ENCODE measurements at places on chromosomes 5 and 9.

GRCh38 chr5:180604271-180604670 is 13.0 kb upstream of the SCGB3A1 start:
- no peak for DNase-seq

DNA sequence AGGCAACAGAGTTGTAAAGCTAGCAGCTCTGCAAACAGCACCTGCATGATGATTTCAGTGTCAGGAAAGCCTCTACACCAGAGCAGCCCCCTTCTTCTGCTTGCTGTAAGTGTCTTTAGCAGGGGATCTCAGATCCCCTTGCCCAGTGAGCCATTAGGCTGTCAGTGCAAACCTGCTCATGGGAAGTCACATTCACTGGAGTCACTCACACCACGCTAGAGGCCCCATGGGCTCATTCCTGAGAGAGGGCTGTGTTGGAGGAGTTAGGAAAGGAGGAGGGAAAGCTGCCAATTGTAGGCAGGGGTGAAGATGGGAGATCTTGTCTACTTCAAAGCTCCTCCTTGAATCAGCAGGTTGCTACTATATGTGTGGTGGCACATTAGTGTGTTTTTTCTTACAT is 275.2 kb downstream of the SMARCA2 start:
- DNase-seq: no peak

GRCh38 chr9:19298436-19299000 is 68.0 kb downstream of the DENND4C start:
- no peak for DNase-seq

- no peak for DNase-seq
Observed at GRCh38 chr5:58503390-58504046, 12.3 kb downstream of the GAPT start.

DNA sequence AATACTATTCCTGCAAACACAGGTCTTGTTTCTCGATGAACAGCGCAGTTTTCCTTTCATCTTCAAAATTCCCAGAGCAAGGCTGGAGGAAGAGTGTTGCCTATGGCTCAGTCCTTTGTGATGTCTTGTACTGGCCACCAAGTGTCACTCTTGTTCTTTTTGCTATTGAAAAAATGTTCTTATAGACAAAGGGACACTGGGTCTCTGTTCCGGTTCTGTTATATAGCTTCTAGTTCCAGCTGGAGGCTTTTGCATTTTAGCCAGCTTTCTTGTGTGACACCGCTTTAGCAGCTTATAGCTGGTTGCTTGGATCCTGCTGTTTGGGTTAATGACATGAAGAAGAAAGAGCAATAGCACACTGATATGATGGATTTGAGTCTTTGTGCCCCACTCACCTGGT is 343.7 kb upstream of the KCNN2 start:
- DNase-seq: no peak

DNA sequence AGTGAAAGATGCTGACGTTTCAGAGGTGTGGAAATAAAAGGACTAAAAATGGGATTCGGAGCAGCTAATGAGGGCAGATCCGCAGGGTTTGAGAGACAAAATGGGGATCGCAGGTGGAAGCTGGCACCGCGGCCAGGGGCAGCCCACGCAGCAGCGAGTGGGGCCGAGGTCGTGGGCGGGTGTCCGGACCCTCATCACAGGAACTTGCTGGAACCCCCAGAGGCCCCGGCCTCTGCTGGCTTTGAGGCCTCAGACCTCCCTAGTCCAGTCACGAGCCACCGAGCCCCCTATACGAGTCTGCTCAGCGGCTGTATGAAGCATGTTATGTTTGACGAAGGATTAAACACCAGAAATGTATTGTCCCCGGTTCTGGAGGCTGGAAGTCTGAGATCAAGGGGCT is 45.8 kb upstream of the FCN1 start:
- no peak for DNase-seq

DNA sequence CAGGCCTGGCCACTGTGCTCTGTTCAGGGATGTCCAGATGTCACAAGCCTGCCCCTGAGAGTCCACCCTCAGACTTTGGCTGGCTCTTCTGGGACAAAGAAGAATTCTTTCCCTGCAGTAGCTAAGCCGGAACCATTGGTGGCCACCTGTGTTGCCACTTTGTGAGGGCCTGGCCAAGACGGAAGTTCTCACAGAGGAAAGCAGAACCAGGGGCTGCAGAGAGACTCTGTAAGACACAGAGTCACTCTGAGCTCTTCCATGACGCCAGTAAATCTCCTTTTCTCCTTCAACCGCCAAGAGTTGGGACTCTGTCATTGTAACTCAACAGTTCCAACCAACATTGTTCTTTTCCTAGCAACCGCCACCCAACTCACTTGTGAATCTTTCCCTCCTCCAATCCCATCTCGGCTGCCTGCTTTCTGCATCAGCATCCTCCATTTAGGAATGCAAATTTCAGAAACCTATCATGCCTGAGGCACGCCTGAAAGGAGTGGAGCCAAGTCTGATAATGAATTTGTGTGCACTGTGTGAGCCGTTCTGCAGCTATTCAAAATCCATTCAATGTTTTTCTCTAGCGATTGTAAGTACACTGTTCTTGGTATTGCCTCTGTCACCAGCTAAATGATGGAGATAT is 37.8 kb upstream of the ATP6V1G1 start:
- no peak for DNase-seq

- no peak for DNase-seq
Observed at GRCh38 chr5:34996261-34996660, 51.5 kb downstream of the AGXT2 start.

DNA sequence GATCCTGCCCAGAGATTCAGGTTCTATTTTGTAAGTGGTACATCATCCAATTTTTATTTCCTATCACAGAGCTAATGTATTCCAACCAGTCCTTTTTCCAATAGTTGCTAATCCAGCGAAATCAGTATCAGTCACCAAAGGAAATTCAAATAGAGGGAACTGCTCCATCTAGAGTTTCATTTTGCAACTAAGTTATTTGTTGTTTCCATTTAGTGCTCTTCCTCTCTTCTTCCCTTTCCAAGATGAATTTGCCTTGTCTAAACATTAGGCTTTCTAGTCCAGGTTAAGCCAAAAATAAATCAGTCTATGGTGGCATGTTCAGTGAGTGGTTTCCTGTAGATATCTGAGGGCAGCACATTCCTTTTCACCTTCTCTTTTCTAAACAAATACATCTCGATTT is 79.8 kb upstream of the SPATA31D4 start:
- no peak for DNase-seq

All from T-helper 17 cell (primary cell).